CD4-positive, alpha-beta T cell treated with Interleukin-12 subunit alpha and Interleukin-12 subunit beta, for 1 hour (primary cell): ENCODE measurements at places on chromosomes 3 and 15.
A peak's percentile ranks its signal among the peaks of the same experiment; 100 is the strongest.

DNA sequence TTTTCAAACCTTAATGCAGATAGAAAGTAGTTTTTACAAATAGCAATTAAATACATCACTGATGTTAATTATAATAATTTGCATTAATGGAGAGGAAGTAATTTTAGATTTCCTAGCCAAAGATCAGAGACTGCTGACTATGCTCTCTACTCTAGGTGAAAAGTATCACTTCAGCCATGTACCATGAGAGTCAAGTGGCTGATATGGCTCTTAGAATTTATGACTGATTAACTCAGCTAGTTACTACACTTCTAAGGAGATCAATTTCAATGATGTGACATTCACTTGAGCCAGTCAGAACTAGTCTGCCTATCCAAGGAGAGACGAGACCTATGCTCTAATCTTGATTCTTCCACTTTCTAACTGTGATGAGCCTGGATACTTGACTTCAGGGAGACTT is 405.7 kb upstream of the RORA start:
- no peak for DNase-seq

DNA sequence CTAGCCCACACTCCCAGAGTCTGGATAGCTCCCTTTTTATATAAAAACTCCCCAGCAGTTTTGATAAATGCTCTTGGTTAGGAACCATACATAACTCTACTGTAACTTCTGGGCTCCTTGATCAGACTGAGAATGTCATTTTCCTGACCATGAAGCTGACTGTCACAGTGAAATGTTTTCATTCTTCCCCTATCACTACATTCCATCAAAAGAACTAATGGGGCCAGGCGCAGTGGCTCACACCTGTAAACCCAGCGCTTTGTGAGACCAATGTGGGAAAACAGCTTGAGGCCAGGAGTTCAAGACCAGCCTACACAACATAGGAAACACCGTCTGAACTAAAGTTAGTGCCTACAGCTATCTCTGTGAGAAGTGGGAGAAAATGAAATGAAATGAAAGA is 72.8 kb upstream of the MYO5C start:
- DNase-seq: no peak

DNA sequence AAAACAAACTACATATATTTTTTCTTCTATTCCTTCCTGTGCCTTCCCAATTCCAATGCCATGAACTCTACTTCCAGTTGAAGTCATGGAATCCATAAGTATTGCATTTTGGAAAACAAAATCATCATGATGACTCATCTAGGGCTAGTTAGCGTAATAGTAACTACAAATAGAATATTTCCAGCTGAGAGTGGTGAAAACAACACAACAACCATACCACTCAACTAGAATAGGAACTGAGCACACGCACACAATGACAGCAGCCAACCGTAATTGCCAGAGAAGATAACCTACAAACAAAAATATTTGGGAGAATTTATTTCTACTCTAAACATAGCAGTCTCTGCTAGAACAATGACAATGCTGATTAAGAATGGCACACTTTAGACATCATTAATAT is 225.9 kb downstream of the FGF12 start:
- DNase-seq: no peak

- peak; percentile 4 for DNase-seq
Measured at GRCh38 chr15:53962646-53963561, 15.3 kb upstream of the UNC13C start.

DNA sequence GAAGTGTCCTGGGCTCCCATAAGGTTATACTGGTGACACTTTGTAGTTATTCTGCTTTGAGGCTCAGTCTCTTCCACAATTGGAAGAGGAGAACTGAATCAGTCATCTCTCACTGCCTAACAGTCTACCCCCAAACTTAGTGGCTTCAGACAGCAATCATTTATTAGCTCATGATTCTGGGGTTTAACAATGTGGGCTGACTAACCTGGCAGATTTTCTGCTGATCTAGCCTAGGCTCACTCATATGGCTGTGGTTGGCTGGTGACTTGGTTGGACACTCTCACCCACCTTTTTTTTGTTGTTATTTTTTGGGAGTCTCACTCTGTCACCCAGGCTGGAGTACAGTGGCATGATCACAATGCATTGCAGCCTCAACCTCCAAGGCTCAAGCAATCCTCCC is 7.1 kb downstream of the GPD1L start:
- DNase-seq: no peak

DNA sequence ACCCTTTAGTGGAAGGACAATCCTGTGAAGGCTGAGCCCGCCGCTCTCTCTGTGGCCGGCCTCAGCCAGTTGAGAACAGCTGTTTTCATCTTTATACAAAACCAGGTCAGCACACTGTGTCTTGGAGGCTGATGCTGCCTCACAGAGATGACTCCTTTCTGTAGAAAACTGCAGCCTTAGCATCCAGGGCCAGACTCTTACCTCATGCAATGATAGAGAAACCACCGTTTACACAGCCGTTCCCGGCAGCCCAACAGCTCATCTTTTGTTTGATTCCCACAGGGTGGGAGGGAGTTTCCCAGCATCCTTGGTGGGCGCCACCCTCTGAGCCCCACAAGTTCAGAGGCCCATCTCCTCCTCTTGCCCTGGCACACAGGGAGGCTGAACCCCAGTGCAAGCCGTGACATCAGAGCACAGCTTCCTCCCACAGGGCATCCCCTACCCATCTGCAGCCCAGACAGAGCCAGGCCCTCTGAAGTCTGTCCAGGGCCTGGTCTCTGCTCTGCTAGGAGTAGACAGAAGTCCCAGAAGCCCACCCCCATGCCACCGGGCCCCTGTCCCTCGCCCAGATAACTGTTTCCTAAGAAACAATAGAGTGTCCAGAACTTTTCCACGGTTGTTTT is 105.0 kb downstream of the LRRK1 start:
- DNase-seq: no peak

- DNase-seq: no peak
Measured at GRCh38 chr15:89091627-89092220, 3.5 kb downstream of the ABHD2 start.

GRCh38 chr15:92288755-92289154 is 104.9 kb upstream of the ST8SIA2 start:
- DNase-seq: no peak

DNA sequence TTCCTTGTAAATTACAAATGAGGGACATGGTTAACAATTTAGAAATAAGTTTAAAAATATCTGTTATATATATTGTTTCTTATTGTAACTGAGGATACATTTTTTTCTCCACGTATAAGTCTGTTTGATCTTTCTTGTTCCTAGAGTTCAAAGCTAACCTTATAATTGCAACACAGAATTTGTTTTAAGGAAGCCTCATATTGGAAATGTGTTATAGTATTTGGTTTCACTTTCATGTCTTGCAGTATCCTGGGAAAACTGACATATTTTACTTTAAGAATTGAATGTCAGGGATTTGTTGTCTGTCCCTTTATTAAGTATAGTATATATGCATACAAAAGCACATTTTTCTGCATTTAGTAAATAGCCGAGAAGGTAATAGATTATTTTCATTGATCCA is 23.5 kb upstream of the NIT2 start:
- DNase-seq: no peak

- no peak for DNase-seq
Measured at GRCh38 chr3:42655331-42655888, 1.9 kb downstream of the ZBTB47 start.

DNA sequence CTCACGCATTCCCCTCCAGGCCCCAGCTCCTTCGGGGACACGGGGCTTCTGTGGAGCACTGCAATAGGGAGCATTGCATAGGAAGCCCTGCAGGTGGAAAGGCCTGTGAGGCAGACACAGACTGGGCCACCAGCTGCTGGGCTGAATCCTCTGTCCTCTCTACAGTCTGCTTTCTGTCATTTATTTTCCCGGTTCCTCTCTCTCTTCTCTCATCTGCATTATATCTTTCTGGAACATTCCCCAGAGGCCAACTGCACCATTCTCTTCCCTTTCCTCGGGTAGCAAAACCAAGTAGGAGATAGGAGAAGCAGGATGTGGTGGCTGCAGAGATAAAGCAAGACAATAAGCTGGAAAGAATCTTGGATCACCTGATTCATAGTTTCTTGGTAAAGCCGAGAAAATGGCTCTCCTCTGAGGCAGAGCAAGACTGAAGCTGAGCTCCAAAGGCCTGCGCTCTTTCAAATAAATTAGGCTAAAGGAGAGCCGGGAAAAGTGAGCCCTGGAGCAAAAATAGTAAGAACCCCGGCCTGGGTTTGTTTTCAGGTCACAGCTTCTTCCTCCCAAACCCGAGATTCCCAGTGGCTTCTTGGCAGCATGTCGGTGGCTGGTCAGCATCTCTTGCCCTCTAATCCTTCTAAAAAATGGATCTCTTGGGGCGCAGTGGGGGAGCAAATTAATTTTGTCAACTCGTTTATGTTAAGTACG is 5.3 kb downstream of the TM4SF4 start:
- no peak for DNase-seq

- DNase-seq: no peak
Measured at GRCh38 chr3:13598926-13599886, 50.3 kb downstream of the FBLN2 start.

GRCh38 chr15:62653122-62653521 is 389.4 kb upstream of the TPM1 start:
- no peak for DNase-seq

GRCh38 chr3:116920826-116921610 is 211.4 kb downstream of the TUSC7 start:
- DNase-seq: no peak

GRCh38 chr3:36408146-36408545 is 27.8 kb downstream of the STAC start:
- no peak for DNase-seq

- no peak for DNase-seq
Measured at GRCh38 chr3:6125520-6125919, 735.4 kb upstream of the GRM7 start.

DNA sequence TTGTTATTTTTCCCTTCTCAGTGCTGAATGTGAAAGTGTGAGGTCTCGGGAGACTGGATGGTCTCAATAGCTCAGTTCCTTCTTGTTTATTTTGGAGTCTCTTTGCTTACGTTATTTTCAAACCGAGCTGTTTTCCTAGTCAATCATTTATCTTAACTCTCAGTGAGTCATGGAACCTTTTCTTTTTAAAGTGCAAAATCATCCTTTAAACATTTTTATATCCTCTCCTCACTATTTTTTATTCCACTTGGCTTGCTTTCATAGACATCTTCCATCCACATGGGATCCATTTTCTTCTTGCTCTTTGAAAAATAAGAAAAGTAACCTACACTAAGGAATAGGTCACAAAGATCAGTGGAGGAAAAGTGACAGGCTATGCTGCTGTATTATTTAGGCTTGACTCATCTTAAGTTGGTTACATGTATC is 497.8 kb downstream of the NAALADL2 start:
- no peak for DNase-seq

DNA sequence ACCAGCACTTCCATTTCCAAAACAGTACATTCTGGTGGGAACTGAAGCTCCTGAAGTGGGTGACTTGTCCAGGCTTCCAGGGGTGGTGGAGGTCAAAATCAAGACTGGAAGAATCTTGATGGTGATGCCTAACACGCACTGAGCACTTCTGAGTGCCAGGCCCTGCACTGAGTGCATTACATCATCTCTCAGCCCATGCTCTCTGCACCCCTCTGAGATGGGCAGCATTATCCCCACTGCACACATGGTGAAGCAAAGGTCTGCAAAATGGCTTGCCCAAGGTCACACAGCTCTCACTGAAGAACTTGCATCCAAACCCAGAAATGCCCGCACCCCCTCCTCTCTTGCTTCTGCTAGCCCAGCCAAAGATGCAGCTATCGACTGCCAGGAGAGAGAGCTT is 36.9 kb downstream of the NTRK3 start:
- no peak for DNase-seq

GRCh38 chr15:32649342-32649741 is 7.8 kb downstream of the SCG5 start:
- no peak for DNase-seq

DNA sequence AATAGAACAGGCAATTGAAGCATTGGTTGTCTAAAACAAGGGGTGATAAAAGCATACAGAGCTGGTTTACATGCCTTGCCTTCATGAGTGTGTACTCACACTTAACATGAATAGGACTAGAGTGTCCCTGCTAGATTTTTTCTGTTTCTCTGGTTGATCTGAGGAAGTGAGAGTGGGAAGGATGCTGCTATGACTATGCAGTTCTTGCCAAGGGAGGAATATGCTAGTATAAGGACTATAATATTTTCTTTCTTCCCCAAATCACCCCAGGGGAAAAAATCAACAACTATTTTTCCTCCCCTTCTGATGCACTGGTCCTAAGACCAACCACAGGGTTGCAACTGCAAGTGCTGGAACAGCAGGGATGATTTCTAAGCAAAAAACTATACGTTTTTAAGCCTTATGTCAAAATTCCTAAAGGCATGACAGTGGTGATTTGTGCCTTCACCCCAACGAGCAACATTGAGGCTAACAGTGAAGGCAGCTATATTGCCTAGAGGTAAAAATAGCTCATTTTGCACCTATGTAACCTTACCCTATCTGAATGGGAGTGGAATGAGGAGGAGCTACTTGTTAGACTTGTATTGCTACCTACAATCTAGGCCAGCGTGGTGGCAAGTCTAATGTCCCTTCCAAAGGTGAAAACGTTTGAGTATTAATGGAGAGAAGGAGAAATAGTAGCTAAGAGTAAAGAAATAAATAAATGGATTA is 33.5 kb upstream of the USP8 start:
- no peak for DNase-seq

- DNase-seq: no peak
Measured at GRCh38 chr3:175456466-175456865, 597.3 kb downstream of the NAALADL2 start.

DNA sequence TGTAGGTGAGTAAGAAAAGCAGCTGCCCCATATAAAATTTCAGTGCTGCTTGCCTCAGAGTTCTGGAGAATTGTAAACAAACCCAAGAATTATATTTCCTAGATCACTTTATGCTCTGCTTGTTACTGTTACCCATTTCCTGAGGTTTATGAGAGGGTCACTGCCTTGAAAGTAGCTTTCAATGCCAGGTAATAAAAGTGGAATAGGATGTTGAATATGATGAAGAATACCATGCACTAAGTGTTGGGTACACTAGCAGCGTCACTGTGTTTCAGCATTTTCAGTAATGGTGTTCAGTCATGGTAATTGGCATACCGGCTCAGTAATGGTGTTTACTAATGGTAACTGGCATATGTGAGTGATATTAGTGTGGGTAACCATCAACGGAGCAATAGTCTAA is 449.8 kb upstream of the TPRG1 start:
- no peak for DNase-seq

DNA sequence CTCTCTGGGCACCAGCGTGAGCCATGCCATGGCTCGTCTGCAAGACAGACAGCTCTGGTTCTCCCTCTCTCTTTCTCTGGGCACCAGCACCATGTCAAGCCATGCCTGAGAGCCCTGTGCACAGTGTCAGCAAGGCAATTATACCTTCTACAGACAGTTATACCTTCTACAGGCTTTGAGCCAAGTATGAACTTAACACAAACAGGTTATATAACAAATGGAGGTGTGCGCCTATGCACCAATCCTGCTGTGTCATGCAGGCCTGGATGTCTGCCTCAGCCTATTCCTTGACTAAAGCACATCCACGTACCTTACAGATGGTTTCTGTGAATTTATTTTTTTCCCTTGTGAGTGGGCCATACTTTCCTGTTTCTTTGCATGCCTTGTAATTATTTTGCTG is 5.9 kb upstream of the FBXL2 start:
- no peak for DNase-seq
